Type B pancreatic cell (in vitro differentiated cells): ENCODE measurements at places on chromosomes 7 and 10. TPM values are rescaled to one million over a fixed set of nuclear protein-coding genes. Genes with fewer than 3 reads are reported as not detected.

PHKG1 gene
- 1.8 TPM in 1 of 2 replicates, not detected in the other for total RNA-seq

DNA sequence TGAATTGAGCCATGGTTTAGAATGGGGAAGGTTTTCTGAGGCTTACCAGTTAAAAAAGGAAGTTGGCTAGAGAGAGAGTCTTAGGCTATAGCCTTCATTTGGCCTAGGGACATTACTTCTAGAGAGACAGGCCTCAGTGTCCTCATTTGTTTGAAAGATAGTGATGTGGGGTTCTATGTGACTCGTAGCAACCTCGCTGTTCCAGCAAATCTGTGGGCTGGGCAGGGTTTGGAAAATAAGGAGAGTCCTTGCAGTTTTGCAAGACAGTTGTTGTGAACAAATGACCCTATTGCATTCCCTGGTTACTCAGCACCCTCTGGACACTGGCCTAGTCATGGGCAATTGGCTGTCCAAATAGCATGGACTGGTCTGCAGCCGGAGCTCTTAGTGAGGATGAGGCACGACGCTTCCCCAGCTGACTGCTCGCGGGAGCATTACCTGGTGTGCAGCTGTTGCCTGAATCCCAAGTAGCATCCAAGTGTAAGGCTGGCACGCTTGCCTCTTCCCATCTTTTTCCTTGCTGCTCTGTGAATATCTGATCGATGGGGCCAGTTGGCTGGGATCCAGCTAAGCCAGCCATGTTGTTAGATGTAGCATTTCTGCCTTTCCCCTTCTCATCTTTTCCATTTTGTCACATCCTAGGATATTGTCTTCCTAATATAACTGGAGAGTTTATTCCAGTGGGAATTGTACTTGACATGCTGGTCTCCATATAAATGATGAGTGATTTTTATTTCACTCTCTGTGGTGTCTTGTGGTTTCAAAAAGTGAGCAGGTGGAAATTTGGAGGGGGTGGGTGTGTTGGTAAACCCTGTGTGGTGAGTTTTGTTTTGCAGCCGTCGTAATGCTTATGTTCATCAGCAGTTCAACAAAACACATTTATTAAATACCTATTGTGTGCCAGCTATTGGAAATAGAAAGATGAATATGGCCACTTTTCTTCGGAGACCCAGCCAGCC, 99.8 kb downstream of the SND1 start:
- DNase-seq = no peak

- no peak for DNase-seq
Measured at GRCh38 chr7:139118234-139118804, 8.8 kb upstream of the ZC3HAV1 start.

DNA sequence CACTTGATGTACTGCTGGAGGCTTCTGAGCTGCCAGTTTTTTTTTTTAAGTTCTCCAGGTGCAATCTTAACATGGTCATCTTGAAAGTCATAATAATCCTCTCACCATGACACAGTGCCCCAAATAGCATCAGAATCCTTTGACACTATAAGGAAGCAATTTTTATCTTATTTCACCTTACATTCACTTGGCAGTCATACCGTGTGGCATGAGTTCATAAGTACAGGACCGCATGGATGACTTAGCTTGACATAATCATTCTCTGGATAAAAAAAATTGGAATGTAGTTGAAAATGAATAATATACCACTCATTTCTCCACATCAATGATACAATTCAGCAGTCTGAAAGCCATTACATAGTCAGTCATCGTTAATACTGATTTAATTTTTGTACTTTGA, 25.6 kb upstream of the TMEM196 start:
- DNase-seq = no peak

DNA sequence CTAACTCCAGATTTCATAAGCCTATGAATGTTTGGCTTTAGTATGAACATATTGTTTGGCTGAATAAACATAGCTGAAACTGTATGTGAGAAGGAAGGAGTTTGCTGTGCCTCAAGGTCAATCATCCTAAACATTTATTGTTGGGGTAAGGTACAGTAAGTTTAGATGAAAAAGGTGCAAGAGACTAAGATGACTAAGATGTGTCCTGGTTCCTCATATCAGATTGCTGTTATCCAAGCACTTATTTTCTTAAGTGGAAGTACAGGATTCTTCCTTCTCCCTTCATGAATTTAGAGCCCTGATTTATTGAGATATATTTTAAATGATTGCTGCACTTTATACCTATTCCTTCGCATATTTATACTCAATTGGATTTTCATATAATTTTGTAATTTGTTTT, 12.2 kb downstream of the MDFIC start:
- no peak for DNase-seq

DNA sequence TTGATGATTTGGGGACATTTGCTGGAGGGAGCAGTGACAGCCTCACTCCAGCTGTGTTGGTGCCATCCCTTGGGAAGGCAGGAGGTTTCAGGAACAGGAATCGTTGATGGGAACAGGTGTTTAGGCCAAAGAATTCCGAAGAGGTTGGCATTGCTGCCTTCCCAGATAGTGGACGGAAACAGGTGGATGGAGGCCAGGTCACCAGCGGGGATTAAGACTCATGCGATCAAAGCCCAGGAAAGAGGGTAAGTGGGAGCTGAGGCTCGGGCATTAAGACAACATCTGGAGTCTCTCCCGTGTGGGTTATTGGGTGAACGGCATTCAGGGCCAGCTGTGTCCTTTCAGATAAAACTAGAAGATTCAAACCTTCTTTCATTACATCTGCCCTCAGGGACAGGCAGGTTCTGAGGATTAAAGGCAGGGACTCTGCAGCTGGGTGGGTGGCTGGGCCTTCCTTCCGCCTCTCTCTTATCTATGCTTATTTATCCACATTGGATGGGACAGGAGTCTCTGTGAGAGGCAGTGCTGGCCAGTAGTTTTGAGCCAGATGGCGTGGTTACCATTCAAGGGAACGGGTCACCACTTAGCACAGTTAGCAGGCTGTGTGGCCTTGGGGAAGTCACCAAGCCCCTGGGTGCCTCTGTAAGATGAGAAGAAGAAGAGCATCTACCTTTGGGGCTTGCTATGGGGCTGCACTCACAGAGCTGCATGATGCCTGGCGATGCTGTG, 67.6 kb downstream of the INSIG1 start:
- no peak for DNase-seq
